ENCODE measurements at places on chromosomes 6 and 20.

DNA sequence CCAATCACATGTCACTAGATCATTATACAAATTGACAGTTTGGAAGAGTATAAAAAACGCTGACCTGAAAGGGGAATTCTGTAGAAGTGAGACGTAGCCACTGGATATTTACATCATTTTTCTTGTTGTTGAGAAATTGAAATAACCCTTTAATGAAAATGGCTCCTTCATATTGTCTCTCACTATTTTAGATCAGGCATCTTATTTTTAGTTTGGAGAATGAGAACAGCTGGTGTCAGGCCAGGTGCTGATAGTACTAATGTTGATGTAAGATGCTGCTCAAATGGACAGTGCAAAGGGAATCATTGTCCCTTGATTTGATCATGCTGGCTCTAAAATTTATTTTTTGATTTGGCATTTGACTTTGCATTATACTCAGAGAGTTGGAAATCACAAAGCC, 17.4 kb downstream of the NKAIN2 start:
- DNase-seq, result no peak

- no peak for DNase-seq
Measured at GRCh38 chr6:42372699-42373098, 79.0 kb downstream of the TRERF1 start.

DNA sequence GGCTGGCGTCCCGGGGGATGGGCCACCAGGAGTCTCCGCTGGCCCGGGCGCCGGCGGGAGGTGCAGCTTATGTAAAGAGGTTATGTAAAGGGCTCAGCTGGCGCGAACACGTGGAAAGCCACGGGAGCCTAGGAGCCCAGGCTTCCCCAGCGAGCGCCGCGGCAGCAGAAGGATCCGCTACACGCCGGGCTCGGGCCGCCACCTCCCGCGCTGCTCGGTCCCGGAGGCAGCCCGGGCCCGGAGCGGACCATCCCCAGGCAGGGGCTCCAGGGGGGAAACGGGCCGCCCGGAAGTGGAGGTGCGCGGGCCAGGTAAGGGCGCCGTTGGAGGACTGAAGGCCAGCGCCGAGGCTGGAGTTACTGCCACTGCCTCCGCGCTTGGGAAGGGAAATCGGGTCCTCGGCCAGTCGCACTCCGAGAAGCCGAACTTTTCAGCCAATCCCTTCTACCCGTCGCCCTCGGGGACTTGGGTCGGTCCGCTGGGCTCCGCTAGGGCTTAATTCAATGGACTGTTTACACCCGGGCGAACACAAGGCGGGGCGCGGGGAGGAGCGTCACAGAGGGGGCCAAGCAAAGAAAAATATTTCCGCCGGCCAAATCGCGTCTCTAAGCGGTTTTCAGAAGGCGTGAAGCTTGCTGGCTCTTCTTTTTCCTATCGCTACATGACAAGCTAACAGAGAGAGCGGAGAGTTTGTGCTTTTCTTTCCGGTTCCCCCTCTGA, 398 bp downstream of the STK35 start:
- DNase-seq, result peak; percentile 88

DNA sequence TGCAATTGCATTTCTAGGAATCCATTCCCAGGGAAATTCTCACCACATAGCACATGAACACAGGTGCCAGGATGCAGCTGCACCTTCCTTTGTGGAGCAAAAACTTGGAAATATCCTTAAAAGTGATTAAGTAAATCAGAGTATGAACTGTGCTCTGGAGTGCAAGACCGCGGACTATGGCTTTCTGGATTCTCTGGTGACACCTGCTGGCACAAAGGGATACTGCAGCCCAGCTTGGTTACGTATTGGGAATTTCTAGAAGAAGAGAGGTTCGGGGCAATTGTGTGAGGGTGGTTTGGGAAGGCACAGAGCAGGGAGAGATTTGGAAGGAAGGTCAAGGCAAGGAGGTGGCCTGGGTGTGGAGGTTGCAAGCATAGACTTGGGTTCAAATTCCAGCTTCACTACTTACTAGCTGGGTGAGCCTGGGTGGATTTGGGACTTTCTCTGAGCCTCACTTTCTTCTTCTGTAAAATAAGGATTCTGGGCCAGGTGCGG, 15.9 kb upstream of the PEDS1 start:
- peak; percentile 98 for DNase-seq
